ENCODE measurements at places on chromosomes 7 and 10. TPM values are rescaled to one million over a fixed set of nuclear protein-coding genes. Genes with fewer than 3 reads are reported as not detected.

DNA sequence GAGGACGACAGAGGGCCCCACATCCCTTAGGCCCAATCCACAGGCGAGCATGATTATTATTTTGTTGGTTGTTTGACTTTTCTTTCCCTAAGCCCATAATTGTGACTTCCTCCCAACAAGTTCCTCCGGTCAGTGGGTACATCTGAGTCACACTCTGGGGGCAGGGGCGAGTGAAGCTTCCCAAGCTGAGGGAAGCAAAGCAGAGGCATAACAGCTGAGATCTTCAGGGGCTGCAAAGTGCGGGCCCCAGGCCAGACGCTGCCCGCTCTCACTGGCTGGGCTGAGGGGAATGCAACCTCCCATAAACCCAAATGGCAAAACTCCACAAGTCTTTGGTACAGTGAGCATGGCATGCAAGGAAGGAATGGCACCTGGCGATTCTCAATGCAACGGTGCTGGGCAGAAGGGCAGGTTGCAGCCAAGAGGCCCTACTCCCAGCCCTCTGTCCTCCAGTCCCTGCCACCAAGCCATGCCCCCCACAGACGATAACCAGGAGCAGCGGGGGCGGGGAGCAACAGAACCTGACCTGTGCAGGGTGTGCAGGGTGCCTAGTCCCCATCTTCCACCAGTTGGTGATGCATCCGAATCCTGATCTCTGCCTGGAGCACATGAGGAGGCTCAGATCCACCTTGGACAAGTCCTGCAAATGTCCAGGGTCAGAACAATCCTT is 25.3 kb downstream of the TNS3 start:
- DNase-seq: no peak

DNA sequence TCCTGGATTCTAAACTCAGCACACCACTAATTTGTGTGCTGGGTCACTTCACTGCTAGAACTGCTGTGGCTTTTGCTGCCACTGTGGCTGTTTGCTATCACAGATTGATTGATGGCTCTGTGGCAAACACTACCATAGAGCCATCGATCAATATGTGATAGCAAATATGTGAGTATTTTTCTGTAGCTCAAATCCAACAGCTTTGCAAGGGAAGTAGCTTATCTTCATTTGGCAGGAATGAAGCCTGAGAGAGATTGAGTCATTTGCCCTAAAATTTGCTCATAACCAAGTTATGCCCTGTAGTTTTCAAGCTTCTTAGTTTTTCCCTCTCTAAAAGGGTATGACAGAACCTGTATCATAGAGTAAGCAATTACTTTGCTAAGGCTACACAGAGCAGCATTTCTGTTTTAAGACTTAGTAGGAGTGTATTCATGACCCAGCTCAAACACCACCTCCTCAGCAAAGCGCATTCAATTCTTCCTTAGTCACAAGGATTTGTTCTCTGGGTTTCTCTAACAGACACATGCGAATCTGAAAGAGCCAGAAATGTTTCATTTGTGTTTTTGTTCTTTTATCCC is 43.1 kb downstream of the MINPP1 start:
- no peak for DNase-seq

- no peak for DNase-seq
Observed at GRCh38 chr10:33095867-33096815, 138.1 kb upstream of the ITGB1 start.

DNA sequence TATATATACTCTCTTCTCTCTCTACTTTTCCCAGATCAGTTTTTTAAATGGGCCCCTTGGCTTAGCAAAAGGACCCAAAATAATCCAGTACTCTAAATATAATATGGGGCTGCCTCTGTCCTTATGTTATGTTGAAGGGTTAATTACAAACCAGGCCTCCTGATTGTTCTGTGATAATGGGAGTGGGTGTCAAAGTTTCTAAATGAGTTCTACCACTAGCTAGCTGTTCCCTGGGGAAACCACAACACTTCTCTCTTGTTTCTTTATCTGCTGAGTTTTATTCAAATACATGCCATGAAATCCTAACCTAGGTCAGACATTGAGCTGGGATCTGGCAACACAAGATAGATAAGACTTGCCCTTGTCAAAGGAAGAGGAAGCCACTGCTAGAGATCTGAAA is 3.8 kb downstream of the HTR5A start:
- DNase-seq: no peak

- no peak for DNase-seq
Observed at GRCh38 chr7:158683541-158683940, 21.1 kb downstream of the NCAPG2 start.

DNA sequence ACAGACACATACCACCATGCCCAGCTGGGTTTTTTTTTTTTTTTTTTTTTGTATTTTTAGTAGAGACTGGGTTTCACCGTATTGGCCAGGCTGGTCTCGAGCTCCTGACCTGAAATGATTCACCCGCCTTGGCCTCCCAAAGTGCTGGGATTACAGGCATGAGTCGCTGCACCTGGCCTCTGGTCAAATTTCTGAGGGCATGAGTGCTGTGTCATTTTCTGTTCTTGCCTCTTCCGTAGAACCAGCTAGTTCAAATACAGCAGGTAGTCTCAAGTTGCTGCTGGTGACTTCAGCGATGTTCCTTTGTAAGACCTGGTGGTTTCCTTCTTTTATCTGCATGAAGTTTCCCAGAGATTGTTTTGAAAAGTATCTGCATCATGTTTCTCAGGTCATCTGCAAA is 134.8 kb upstream of the SHH start:
- no peak for DNase-seq

GRM3 gene
- polyA plus RNA-seq: not detected

DNA sequence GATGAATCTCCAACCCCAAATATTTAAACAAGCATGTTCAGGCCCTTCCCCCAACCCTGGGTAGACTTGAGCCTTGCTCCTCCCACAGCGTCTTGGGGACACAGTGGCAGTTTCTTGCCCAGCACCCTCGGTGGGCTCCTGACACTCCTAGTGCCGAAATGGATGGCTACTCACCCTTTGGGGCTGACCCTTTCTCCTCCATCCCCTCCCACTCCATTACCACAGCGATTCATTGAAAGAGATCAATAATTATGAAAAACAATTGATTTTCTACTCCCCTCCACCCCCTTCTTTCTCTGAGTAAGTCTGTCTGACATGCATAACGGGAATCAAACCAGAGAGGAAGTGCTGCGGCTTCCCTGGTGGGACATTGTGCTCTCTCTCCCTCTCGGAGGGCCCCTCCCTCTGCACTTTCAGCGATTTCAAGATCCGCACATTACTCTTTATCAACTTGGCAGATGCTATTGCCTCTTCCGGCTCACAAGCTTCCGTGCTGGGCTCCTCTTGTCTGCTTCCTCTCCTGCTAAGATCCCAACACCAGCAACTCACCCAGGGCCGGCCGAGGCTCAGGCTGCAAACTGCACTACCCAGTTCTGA is 79.0 kb upstream of the PLXNA4 start:
- no peak for DNase-seq

DNA sequence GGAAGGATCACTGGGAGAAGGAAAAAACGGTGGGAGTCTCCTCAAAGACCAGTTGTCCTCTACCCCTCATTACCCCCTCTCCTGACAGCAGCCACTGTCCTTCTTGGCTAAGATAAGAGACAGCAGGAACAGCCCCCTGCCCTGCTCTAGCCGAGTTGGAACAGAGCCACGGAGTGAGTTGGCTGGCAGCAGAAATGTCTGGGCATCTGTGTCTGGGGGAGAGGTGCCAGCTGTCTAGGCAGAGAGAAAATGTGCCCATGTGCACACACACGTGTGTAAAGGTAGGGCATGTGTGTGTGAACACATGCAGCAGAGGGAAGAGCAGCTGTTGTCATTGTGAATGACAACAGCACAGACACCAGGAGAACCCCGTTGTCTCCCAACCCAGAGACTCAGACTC is 9.4 kb upstream of the HILPDA start:
- peak; percentile 79 for DNase-seq

SPDYE2B gene
- not detected for polyA plus RNA-seq

GRCh38 chr7:127692200-127692599 is 40.2 kb downstream of the SND1 start:
- no peak for DNase-seq
